Astrocyte (in vitro differentiated cells and primary cell): ENCODE measurements at places on chromosomes 7 and 10. TPM values are rescaled to one million over a fixed set of nuclear protein-coding genes. Genes with fewer than 3 reads are reported as not detected.

The EGR2 gene
- 12.1 and 22.9 TPM in 2 replicates for total RNA-seq

The GSTO2 gene
- 1.2 and 1.9 TPM in 2 replicates for total RNA-seq

GRCh38 chr10:16724509-16724908 lies 92.7 kb downstream of the RSU1 start:
- no peak for DNase-seq

GRCh38 chr10:74213571-74214162 lies 62.6 kb downstream of the ADK start:
- no peak for DNase-seq

- DNase-seq = peak; percentile 6
Observed at GRCh38 chr10:120613180-120613579, 156.2 kb downstream of the PLPP4 start.

The NPY4R gene
- total RNA-seq = 0.48 and 0.53 TPM in 2 replicates

The NPC1L1 gene
- 0.05 and 0.07 TPM in 2 replicates for total RNA-seq

DNA sequence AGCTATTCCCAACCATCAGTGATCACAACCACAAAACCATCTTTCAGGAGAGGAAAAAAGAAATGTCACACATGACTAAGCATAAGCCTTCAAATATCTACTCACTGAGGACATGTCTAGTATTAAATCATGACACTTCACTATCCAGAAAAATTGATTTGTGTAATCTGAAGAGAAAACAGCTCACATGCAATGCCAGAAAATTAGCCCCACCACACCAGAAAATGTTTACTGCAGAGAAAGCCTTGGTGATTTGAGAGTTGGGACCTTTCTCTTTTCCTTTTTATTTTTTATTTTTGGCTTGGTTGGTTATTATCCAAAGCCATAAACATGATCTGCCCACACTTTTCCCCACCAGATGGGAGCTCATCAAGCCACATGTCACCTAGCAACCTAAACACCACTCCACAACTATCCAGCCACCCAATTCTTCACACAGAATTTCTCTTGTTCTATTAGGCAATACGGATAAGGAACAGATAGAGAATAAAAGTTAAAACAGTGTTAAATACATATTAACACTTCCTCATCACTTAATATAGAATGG lies 3.1 kb downstream of the PARD3 start:
- peak; percentile 54 for DNase-seq

DNA sequence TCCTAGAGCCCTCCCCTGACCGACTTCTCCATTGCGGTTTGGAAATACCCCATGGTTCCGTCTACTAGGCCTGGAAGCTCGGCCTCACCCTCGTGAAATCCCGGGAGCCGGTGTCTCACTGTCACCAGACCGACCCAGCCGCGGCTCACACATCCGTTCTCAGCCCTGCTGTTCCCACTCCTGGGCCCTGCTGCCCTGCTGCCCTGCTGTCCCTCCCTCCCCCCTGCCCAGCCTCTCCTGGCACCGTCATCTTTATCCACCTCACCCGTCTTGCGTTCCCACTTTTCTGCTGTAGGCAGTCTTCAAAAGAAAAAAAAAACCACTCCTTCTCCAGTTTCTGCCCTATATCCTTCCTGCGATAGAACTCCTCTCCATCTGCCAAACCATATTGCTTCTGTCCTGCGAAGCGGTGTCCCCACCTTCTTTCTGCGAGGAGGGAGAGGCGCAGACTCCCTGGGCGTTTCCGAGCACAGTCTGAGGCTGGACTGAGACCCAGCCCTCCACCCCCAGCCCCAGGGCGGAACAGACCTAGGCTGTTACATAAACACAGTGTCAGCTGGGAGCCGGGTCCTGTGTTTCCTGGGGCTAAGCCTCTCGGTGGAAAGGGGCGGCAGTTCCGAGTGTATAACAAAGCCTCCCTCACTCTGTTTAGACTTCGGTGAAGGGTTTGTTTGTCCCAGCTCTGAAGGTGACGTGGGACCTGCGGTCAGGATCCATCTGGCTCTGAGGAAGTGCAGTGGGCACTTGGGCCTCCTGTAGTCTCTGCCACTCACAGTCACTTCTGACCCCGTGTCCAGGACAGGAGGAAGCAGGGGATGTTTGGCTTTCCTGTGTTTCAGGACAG lies 2.8 kb downstream of the AGAP3 start:
- peak; percentile 52 for DNase-seq

The OPN1SW gene
- not detected in 2 replicates for total RNA-seq

The SLC25A28 gene
- total RNA-seq = 38.0 and 40.7 TPM in 2 replicates

GRCh38 chr7:126450269-126450671 lies 802.5 kb downstream of the GRM8 start:
- DNase-seq = peak; percentile 0

The ASZ1 gene
- total RNA-seq = not detected in 2 replicates

DNA sequence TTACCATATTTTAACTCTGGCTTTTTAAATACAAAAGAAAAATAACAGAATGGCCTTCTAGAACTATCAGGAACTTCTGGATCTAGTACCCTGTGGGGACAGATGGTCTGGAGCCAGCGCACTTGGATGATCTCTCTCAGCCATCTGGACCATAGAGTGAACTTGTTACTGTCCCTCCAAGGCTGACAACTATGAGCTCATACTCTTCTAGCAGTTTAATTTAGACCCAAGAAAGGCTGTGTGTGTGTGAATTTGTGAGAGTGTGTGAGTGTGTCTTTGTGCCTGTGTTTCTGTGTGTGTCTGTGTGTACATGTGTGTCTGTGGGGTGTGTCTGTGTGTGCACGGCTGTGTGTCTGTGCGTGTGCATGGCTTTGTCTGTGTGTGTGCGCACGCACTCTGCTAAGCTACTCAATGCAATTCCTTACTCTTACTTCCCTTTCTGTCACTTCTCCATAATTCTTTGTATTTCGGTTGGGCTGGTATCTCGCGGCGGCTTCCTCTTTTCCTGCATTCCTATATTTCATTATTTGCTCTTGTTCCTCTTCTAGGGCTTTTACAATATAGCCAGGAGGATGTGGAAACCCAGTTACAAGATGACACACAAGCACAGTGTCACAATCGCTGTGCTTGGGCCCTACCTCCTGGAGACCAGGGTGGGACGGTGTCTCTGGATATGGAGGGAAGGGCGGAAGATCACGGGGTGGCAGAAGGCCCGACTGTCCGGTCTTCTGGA lies 51.9 kb downstream of the IKZF1 start:
- no peak for DNase-seq

DNA sequence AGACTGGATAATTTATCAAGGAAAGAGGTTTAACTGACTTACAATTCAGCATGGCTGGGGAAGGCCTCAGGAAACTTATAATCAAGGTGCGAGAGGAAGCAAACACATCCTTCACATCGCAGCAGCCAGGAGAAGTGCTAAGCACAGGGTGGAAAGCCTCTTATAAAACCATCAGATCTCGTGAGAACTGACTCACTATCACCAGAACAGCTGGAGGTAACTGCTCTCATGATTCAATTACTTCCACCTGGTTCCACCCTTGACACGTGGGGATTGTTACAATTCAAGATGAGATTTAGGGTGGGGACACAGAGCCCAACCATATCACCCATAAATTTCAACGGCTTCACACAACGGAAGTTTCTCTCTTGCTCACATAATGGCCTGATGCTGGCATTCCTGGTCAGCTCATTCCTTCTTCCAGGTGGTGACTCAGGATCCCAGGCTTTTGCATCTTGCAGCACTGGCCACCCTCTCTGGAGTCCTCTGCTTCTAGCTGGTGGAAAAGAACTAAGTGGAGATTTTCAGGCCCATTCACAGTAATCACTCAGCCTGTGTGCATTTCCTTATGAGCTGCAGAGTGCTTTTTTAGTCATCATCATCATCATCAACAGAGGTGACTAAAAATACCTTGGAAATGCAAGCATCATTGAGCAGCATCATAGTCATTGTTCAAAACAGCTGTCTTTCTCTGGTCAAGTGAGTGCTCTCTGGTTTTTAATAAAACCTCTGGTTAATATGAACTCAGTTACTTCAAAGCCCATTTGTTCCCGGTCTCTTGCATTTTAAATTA lies 308.1 kb downstream of the SFMBT2 start:
- DNase-seq = no peak

DNA sequence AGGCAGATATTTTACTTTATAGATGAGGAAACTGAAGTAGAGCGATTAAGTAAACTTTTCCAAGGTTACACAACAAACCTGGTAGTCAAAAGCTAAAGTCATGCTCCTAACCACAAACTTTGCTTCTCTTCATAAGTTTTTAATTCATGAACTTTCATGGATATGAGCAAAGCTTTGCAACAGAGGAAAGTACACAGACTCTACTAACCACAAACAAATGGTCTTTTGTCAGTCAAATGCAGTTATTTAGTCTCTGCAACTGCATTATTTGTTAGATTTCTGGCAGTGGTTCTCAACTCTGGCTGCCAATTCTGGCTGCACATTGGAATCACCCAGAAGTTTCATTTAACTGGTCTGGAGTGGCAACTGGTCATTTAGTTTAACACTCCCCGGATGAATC lies 140.6 kb upstream of the TMEM168 start:
- DNase-seq = peak; percentile 90

DNA sequence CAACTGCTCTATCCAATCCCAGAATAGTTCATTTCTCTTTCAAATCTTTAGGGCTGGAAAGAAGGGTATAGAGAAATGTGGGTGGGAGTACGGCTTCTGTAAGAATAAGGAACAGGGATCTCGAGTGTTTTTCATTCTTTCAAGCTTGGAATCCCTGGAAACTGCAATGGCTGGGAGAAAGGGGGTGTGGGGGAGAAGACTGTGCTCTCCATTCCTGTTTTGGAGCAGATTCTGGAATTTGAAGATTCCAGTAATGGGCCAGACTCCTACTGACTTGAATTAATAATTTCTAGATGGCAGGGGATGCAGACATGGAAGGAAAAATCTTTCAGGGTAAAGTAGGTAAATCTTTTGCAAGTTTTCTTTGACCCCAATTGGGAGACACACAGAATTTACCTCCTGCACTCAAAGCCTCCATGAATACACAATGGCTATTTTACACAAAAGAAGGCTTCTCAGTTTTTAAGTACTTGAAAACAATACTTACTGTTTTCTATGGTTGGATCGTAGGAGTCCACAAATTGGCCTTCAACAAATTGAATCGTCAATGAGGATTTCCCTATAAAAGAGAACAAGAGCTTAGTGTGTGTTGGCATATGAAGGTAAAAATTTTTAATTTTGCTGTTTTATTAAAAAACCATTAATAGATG lies 29.1 kb downstream of the RHEB start:
- peak; percentile 9 for DNase-seq

DNA sequence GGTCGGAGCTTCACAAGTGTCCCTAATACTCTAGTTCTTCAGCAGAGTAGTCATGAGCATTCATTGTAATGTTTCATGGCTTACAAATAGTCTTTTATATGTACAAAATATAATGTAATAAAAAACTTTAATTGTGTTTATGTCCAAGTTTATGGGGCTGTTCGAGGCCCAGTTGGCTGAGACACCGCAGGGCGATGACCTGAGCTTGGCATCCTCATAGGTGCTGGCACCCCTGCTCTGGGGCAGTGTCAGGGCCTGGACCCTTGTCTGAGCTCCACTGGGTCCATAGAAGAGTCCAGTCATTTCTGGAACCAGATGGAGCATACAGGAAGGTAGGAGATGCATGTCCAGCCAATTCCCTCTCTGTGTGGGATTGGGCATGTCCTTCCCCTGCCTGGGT lies 12.9 kb upstream of the ZMIZ1 start:
- DNase-seq = no peak

The TMEM229A gene
- 0.09 TPM in 1 of 2 replicates, not detected in the other for total RNA-seq

- DNase-seq = no peak
Observed at GRCh38 chr10:133328358-133329343, 8.0 kb downstream of the CALY start.

The VGF gene
- 40.5 and 51.8 TPM in 2 replicates for total RNA-seq

The ITPRID1 gene
- not detected in 2 replicates for total RNA-seq

The TAS2R4 gene
- total RNA-seq = 1.1 and 1.2 TPM in 2 replicates

DNA sequence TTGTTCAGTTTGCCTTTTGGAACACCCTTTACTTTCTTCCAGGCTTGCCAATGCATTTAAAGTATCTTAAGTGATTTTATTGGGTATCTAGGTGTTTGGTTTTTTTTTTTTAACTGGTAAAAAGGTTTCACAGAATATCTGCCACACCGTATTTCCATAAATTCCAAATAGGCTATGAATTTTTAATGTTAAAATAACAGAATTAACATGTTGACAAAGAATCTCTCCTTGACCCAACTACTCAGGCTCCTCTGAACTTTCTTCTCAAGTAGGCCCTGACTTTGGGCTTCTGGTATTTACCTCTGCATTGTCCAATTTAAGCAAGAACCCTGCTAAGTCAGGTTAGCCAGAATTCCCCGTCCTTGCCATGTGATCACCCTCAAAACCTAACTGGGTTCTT lies 61.2 kb upstream of the PLA2G12B start:
- DNase-seq = no peak

- DNase-seq = no peak
Observed at GRCh38 chr7:117630501-117630900, 150.7 kb downstream of the CFTR start.

DNA sequence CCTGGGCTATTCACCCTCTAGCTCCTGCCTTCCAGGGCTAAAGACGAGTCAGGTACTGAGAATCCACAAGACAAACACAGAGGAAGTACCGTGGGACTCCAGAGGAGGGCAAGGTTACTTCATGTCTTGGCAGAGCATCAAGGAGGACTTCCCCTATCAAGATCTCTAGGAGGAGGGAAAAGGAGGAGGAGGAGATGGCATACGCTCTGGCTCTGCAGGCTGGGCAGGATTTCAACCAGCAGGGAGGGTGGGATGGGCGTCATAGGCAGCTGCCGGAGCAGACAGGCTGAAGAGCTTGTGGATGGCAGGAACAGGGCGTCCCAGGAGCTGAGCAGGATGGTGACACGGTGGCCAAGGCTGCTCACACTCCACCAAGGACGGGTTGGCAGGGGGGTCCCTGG lies 21.3 kb downstream of the MDH2 start:
- DNase-seq = peak; percentile 91

GRCh38 chr7:98303906-98304305 lies 22.4 kb downstream of the BRI3 start:
- DNase-seq = no peak

DNA sequence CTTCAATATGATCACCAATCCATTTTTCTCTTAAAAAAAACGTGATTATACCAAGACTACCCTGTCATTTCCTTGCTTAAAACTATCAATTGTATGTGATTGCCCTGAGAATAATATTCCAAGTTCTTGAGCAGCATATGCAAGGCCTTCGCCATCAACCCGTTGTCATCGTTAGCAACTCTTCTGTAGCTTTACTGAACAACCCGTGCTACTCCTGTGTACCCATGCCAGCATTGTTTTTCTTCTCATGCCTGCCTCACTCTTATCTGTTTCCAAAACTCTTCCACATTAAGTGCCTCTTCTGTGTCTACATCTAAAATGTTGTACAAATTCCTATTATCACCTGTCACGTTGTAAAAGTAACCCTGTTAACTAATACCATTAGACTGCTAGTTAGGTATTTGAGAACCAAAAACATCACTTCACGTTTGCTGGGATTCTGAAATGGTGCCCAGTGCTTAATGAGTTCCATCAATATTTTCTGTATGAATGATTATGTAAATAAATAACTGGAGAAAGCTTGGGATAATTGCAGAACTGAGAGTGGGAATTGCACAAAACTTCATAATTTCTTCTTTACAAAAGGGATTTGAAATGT lies 10.5 kb downstream of the CAV2 start:
- DNase-seq = no peak
